EH (cell line): ENCODE measurements at places on chromosomes 12 and 14.

DNA sequence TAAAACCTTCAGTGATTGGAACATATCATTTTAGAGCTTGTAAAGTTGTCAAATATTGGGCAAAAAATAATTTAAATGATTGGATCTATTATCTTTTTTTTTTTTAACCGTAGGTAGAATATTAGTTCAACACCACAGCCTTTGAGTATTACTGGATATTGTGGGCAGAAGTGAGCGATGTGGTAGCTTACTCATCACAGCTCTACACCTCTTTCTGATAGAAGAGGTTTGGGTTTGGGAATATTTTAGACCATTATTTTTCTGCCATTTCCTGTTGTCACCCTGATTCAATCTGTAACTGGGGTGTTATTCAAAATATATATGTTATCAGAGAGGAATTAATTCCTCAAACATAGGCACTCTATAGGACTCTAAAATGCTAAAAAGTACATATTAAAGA lies 34.8 kb upstream of the SLC38A2 start:
- DNase-seq = no peak

- DNase-seq = no peak
These were observed 167.1 kb upstream of the NOS1 start for GRCh38 chr12:117528538-117528937.

- no peak for DNase-seq
These were observed 372.8 kb downstream of the TMEM132D start for GRCh38 chr12:129530984-129531383.

DNA sequence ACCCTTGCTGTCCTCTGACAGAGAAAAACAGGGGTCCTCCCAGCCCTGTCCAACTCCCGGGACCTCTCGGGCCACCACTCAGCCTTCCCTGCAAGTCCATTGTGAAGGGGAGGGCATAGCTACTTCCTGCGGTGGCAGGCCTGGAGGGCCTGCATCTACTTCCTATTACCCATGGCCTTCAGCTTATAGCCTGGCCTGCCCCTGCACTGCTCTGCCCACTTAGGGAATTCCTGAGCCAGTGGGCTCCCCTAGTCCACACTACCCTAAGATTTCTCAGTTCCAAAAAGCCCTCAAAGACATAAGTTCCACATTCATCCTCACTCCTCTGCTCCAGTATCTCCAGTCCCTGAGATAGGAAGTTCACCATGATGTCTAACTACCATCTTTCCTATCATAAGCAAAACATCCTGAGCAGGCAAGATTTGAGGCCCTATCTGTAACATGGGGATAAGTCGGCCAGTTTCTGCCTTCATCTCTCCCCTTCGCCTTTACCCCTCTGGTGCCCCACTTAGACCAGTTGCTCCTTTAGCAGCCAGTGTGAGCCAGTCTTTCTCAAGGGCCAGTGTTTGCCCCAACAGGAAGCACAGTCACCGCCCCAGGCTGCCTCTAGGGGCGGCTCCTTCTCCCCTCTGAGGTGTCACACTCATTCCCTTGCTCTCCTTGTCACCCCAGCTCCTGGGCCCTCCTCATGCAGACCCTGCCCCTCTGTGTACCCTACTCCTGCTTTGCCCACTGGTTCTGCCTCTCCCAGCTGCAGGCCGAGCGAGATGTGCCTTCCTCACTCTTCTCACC lies 10.9 kb downstream of the HDAC7 start:
- peak; percentile 67 for DNase-seq

- no peak for DNase-seq
These were observed 129.9 kb downstream of the CPNE8 start for GRCh38 chr12:38775457-38775856.

DNA sequence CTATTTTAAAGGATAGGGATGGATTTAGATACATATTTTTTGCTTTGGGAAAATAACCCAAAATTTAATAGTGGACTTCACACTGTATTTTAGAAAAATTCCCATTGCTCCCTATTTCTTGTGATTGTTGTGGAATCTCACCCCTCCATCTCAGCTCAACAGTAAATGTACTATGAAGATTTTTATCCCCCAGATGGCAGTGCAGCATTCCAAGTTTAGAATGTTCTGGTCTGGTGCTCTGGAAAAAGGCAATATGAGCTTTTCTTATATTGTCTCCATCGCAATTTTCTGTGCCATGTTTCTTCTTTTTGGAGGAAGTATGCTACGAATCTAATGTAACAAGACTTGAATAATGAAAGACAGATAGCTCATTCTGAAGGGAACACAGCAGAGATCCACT lies 471.7 kb upstream of the SYT1 start:
- DNase-seq = peak; percentile 18

GRCh38 chr12:100403446-100403845 lies 46.6 kb downstream of the SLC17A8 start:
- peak; percentile 3 for DNase-seq

DNA sequence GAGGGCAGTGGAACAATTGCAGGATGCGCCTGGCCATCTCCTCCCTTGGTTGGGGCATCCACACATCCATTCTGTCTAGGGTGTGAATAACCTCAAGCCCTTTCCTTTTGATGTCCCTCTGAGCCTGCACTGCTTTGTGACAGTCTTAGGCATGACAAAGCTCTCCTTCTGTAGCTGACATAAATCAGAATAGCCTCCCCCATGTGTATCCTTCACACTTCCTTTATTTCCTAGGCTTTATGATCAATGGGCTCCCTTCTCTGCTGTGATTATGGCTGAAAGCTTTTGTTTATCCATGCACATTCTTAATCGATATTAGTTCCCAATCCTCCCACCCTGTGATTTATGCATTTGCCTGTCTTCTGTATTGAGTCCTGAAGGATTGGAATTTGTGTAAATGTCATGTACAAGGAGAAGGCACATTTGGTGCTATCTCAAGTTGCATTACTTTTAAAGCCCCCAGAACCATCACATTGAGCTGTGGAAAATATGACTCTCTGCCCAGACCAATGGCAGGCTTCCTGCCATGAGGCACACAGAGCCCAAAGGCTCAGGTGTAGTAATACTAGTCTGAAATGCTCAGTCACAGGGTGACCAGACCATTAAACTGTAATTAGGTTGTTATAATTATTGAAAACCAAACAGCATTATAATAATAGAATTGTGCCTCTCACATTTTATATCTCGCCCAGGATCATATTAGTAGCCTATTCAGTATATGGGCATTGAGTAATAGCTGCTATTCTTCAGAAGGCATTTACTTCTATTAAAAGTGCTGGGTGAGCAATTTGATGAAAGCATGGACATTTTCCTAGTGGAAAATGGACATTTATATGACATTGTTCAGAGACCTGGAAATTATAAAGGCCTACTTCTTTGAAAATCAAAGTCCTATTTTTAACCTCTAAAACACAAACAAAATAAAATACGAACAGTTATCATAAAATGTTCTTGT lies 14.0 kb downstream of the EMP1 start:
- DNase-seq = no peak

DNA sequence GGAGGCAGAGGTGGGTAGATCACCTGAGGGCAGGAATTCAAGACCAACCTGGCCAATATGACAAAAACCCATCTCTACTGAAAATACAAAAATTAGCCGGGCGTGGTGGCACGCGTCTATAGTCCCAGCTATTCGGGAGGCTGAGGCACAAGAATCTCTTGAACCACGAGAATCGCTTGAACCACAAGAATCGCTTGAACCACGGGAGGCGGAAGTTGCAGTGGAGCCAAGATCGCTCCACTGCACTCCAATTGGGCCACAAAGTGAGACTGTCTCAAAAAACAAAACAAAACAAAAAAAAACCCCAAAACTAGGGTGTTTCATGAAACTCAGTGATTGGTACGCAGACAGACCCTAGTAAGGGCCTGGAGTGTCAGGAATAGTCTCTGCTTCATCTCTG lies 6.4 kb upstream of the ARF6 start:
- no peak for DNase-seq

DNA sequence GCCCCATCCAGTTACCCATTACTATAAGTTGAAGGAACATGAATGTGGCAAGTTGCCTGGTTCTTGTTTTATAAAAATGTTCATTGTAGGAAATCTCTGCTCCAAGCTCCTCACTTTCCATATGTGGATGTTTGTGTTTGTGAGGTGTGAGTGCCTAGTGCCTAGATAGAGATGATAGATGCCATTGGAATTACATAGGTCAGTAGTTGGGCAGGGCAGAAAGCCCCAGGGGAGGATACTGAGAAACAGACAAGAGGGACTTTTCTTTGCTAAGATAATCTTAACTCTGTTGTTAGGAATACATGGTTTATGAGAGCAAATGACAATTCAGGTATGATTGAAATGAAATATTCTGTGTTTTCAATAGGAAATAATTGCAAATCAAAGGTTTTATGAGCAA lies 226.3 kb upstream of the GRIP1 start:
- DNase-seq = no peak

DNA sequence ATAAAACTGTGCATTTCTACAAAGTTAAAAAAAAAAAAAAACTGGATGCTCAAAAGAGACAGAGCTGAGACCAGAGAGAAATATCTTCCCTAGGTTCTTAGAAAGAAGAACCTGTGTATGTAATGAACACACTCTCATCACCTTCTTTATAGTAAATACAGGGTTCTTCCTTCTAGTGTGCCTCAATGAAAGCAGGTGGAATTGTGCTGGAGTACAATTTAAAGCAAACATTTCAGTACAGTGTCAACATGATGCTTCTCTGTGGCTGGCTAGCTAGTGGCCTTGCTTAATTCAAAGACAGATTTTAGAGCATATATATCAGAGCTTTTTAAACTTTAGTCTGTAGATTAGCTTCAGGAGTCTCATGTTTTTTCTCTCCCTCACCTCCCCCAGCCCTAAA lies 249.8 kb upstream of the ARHGAP5 start:
- DNase-seq = no peak

GRCh38 chr12:88501972-88502938 lies 78.0 kb downstream of the KITLG start:
- DNase-seq = peak; percentile 48

- no peak for DNase-seq
These were observed 209.2 kb downstream of the PPM1H start for GRCh38 chr12:62725781-62726180.

DNA sequence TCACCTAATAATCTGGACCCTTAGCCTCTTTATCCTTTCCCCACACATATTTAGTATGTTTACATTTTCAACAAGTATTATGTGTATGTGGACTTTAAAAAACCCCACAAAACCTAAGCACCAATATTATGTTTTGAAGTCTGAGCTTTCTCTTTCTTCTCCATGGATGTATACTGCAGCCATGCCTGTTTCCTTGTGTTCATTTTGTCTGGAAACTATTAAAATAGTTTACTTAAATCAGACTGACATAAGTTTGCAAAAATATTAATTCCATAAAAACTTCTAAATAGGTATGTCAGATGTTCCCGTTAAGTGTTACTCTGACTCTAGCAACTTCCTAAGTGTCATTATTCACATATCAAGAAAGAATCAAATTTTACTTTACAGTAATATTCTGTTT lies 2.9 kb downstream of the HIGD1C start:
- no peak for DNase-seq
